T-cell (primary cell): ENCODE measurements at places on chromosomes 16 and 17. TPM values are rescaled to one million over a fixed set of nuclear protein-coding genes. Genes with fewer than 3 reads are reported as not detected.

GRCh38 chr17:4678448-4679026 is 25.4 kb downstream of the PELP1 start:
- H3K4me3 ChIP-seq = no peak overlapping the region
- no peak overlapping the region for H3K27ac ChIP-seq
- no peaks in the 10 kb centered on the region for H3K4me1 ChIP-seq
- DNase-seq = no peak
- no peaks in the 10 kb centered on the region for H3K27me3 ChIP-seq
- H3K36me3 ChIP-seq = peaks cover 27% of the 10 kb centered on the region

GRCh38 chr16:56866955-56867830 is 2.2 kb downstream of the SLC12A3 start:
- no peak overlapping the region for H3K4me3 ChIP-seq
- no peaks in the 10 kb centered on the region for H3K27me3 ChIP-seq
- no peak overlapping the region for H3K27ac ChIP-seq
- DNase-seq = no peak

DNA sequence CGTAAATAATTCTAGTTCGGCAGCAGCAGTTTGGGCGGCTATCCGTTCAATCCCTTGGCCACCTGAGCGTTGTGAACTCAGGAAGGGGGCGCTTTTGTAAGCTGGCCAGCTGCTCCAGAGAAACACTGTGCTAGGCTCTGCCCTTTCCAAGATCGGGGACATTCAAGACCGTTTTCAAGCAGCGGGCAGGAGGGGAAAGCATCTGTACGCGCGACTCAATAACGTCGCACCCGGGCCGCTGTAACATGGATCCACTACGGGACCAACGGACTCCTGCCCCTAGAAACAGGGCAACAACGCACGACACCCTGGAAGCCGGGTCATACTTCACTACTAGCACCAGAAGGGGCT is 463 bp downstream of the TOP2A start:
- no peak overlapping the region for H3K27ac ChIP-seq
- H3K27me3 ChIP-seq = no peaks in the 10 kb centered on the region
- no peaks in the 10 kb centered on the region for H3K36me3 ChIP-seq
- peak overlapping the region; percentile 61 for H3K4me3 ChIP-seq
- peaks cover 28% of the 10 kb centered on the region for H3K4me1 ChIP-seq

DNA sequence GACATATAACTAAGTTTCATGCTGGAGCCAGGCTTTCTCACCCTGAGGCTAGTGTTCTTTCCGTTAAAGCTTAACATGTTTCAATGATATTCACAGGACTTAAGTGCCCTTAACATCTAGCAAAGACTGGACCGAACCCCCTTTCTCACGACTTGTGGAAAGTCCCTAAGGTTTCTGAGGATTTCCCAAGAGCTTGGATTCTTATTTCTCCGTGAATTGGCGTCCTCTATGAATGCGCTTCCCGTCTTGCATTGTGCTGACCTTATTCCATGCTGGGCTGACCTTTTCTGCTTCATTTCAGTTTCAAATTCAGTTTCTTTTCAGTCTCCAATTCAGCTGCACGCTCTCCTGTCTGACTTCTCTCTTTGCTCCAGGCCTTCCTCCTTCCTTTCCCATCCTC is 206.4 kb downstream of the HS3ST3A1 start:
- no peaks in the 10 kb centered on the region for H3K4me1 ChIP-seq
- no peak overlapping the region for H3K27ac ChIP-seq
- no peaks in the 10 kb centered on the region for H3K36me3 ChIP-seq

DNA sequence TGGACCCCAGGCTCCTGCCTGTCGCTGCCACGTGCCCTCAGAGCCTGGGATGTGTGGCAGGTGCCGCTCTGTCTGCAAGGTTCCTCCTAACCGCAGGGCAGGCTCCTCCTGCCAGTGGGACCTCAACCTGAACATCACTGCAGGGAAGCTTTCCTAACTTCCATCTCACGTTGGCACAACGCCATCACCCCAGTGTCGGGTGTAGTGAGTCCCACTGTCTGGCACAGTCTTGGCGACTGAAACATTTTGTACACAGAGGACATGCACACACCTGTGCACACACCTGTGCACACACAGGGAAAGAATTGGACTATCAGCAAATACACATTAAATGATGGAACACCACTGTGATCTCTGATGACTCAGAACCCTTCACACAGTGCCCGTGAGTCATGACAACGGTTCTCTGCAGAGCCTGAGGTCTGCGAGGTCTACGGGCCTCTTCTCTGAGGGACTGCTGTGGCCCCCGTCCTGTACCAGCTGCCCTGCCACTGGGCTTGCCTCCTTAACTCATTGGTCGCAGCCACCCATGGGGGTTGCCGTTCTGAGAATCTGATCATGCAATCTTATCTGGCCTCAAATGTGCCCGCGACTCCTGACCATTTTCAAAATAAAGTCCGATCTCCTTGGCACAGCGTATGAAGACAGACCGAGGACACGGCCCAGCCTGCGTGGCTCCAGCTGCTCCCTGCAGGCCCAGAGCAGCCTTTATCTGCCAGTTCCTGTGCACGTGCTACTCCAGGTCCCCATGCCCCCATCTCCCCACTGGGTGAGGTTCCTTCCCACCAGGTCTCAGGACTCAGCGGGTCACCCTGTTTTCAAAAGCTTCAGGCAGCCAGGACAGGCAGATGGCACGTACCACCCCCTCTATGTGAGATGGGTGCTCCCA is 7.6 kb downstream of the CCDC57 start:
- peak overlapping the region; percentile 94 for H3K27ac ChIP-seq
- peaks cover 9% of the 10 kb centered on the region for H3K4me1 ChIP-seq
- no peak for DNase-seq
- no peaks in the 10 kb centered on the region for H3K36me3 ChIP-seq
- H3K27me3 ChIP-seq = no peaks in the 10 kb centered on the region

FOXL1 gene
- total RNA-seq = not detected

PERCC1 gene
- 1.2 TPM for total RNA-seq

GRCh38 chr17:42153919-42154742 is 658 bp downstream of the RAB5C start:
- peak overlapping the region; percentile 96 for H3K4me3 ChIP-seq
- no peaks in the 10 kb centered on the region for H3K27me3 ChIP-seq
- peaks cover 9% of the 10 kb centered on the region for H3K36me3 ChIP-seq
- H3K4me1 ChIP-seq = peaks cover 37% of the 10 kb centered on the region
- DNase-seq = no peak

PHKB gene
- total RNA-seq = 43.9 TPM

DNA sequence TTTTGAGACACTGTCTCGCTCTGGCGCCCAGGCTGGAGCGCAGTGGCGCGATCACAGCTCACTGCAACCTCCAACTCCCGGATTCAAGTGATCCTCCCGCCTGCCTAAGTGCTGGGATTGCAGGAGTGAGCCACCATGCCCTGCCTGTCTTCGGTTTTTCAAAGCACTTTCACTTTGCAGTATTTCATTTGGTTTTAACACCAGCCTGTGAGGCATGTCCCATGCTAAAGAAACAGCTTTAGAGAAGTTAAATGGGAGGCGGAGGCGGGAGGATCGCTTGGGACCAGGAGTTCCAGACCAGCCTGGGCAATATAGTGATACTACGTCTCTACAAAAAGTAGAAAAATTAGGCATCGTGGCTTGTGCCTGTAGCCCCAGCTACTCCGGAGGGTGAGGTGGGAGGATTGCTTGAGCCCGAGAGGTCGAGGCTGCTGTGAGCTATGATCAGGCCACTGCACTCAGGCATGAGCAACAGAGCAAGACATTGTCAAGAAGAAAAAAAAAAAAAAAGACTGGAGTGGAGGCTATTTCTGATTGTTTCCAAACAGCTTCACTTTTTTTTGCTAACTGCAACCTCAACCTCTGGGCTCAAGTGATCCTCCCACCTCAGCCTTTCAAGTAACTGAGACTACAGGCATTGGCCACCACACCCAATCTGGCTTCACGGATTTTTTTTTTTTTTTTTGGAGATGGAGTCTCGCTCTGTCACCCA is 1.3 kb downstream of the METTL23 start:
- H3K4me3 ChIP-seq = peak overlapping the region; percentile 88
- H3K4me1 ChIP-seq = peaks cover 25% of the 10 kb centered on the region
- DNase-seq = no peak
- H3K27me3 ChIP-seq = no peaks in the 10 kb centered on the region
- H3K27ac ChIP-seq = peak overlapping the region; percentile 98
- H3K36me3 ChIP-seq = peaks cover 8% of the 10 kb centered on the region

KCNJ18 gene
- total RNA-seq = not detected

DNA sequence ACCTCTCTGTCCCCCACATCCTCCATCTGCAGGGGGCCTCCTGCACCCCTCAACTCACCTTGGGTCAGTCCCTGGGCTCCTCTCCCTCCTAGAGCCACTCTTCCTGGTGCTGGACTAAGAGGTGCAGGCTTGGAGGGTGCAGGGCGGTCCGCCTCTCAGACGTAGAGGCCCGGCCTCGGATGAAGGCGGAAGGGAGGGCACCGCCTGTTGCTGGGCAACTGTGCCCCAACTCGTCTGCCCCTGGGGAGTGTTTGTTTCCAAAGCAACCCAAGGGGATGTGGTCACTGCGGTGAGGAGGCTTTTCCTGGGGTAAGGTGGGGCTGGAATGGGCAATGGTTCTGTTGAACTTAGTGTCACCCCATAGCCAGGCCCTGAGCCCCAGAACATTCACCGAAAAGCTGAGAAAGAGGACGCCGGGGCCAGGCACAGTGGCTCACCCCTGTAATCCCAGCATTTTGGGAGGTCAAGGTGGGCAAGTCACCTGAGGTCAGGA is at the start of gene C16orf54:
TSS of gene C16orf54 (minus strand) at position 138 of the 493 bp plus-strand sequence. CDS start 1,039 bp downstream, outside the sequence.
- peaks cover 74% of the 10 kb centered on the region for H3K4me1 ChIP-seq
- H3K36me3 ChIP-seq = peaks cover 12% of the 10 kb centered on the region

DNA sequence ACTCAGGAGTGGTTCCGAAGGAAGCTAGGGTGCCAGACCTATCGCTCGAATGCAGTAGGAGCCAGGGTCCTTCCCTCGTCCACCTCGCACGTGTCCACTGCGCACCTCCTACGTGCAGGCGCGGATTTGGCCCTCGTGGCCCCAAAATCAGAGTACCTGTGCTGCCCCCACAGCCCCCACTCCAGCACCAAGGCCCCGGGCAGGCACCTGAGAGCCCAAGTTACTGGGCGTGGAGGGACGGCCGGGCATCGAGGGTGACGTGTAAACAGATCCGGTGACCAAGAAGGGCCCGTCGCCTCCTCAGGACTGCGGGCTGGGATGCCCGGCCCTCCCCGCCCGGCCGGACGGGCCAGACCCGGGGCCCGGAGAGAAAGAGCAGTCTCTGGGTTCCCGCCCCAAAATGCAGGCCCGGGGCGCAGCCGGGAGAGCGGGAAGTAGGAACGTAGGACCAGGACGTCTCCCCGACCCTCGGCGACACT is 492 bp downstream of the SLC25A39 start:
- no peak for DNase-seq
- H3K27ac ChIP-seq = no peak overlapping the region

DNA sequence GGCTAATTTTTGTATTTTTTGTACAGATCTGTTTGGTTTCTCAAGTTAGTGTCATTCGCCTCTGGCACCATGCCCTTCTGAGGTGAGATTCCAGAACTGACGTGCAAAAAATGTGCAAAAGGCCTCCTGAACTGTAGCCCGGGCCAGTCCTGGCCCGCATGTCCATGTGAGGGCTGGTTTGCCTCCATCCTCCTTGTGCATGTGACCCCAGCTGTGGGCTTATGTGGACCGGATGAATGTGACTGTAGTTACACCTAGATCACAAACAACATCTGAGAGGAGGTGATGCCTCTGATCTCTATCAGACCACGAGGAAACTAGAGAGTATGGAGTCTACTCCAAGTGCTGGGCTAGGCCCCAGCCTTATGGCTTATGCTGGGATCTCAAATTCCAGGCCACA is 241.6 kb downstream of the XYLT1 start:
- H3K4me3 ChIP-seq = no peak overlapping the region
- DNase-seq = no peak
- H3K36me3 ChIP-seq = no peaks in the 10 kb centered on the region
- no peak overlapping the region for H3K27ac ChIP-seq
- H3K27me3 ChIP-seq = no peaks in the 10 kb centered on the region

HBZ gene
- total RNA-seq = 0.51 TPM

GRCh38 chr16:13909872-13910303 is 10.1 kb upstream of the ERCC4 start:
- no peak for DNase-seq
- no peak overlapping the region for H3K4me3 ChIP-seq
- H3K27ac ChIP-seq = no peak overlapping the region
- no peaks in the 10 kb centered on the region for H3K36me3 ChIP-seq
- H3K4me1 ChIP-seq = no peaks in the 10 kb centered on the region

- no peaks in the 10 kb centered on the region for H3K36me3 ChIP-seq
- H3K27me3 ChIP-seq = no peaks in the 10 kb centered on the region
- peak within 1 kb of the TSS; percentile 62 for H3K4me3 ChIP-seq
- H3K4me1 ChIP-seq = peaks cover 32% of the 10 kb centered on the region
Measured at GRCh38 chr17:74466111-74466827, at the start of gene CD300A. CD300A (plus strand) TSS chr17:74466634; CDS start chr17:74466704, 70 bp downstream.

DNA sequence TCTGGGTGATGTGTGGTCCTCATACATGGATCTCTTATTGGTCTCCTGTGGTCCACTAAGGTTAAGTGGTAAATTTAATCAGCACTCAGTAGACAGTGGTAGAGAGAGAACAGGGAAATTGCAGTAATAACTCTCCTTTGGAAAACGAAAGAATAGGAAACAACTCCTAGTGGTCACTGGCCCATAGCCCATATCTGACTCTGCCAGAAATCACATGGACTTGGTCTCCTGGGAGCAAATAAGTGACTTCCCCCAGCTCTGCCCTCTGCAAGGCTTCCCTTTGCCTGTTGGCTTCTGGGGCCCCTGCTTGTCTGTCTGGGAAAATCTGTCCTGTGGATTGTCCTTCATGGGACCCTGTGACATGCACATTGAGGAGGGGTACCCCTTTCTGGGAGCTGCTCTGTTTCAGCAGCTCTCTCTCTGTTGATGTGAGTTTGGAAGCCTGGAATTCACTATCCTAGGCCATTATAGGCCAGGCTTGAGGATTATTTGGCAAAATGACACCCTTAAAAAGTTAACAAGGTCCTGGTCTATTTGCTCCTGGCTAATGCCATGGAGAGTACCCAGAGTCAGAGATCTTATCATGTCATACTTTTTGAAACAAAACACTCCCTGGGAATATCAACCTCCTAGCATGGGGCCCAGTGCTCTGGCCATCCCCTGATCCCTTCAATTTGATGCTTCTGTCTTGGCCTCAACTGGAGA is 58.0 kb upstream of the HNF1B start:
- H3K36me3 ChIP-seq = no peaks in the 10 kb centered on the region
- peaks cover 7% of the 10 kb centered on the region for H3K27me3 ChIP-seq
- no peak overlapping the region for H3K4me3 ChIP-seq
- DNase-seq = no peak

DNA sequence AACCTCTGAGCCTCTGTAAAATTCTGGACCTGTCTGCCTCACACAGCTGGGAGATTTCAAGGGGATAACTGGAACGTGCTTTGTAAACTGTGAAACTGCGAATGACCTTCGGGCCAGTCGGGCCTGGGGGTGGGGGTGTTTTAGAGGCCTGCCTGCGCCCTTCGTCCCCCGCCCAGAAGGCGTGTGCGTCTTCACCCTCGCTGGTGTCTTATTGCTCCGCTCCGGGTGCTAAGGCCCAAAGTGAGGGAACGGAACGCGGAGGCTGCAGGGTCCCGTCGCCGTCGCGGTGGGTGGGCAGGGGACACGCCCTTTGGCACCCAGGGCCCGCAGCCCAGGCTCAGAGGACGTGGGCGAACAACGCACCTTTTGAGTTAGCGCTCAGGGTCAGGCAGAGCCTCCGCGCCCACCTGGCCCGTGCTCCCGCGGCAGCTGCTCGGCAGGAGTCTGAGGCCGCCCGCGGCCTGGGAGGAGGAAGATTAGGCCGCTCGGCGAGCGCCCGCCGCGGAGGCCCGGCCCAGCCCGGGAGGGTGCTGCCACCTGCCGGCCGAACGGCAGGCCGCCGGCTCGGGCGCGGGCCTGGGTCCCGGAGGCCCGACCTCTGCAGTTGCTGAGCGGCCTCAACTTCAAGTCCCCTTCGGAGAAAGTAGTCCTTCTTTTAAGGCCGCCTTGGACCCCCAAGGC is 29.7 kb downstream of the DCAKD start:
- no peak overlapping the region for H3K27ac ChIP-seq
- peak; percentile 64 for DNase-seq
- peaks cover 3% of the 10 kb centered on the region for H3K4me1 ChIP-seq
- peak overlapping the region; percentile 41 for H3K4me3 ChIP-seq
- no peaks in the 10 kb centered on the region for H3K36me3 ChIP-seq
